ENCODE measurements at places on chromosomes 7 and 10. TPM values are rescaled to one million over a fixed set of nuclear protein-coding genes. Genes with fewer than 3 reads are reported as not detected.

The LOXL4 gene
- total RNA-seq, result 32.9 TPM

The UFSP1 gene
- 4.1 TPM for total RNA-seq

The PALS2 gene
- total RNA-seq, result 49.8 TPM

The KLHL7 gene
- 29.6 TPM for total RNA-seq

The JAKMIP3 gene
- 0.55 TPM for total RNA-seq

The TAS2R5 gene
- total RNA-seq, result 0.57 TPM

The ATP6V0A4 gene
- total RNA-seq, result 0.09 TPM

The GIMAP4 gene
- 0.28 TPM for total RNA-seq
